Spleen (tissue), 13 donors: ENCODE measurements at places on chromosomes 7 and 10.

GRCh38 chr7:112042631-112043030 is 163.6 kb downstream of the DOCK4 start:
- DNase-seq, result no peak

DNA sequence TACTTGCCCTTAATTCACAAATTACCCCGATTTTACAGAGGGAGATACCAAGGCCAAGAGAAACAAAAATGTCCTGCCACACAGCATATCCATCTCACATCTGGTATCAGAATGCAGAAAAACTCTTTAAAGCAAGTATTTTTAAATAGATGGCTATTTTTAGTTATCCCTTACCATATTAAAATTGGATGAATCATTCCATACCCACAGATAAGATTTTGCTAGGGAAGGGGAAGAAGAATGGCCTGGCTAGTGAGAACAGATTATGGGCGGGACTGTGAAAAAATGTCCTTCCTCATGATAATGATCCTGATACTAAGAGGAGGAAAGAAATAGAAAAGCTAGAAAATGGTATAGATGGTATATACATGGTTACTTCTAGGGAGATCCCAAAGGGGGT is 80.6 kb upstream of the GATAD1 start:
- DNase-seq, result no peak

- no peak for DNase-seq
These were observed 195.9 kb downstream of the HGF start for GRCh38 chr7:81573932-81574331.

DNA sequence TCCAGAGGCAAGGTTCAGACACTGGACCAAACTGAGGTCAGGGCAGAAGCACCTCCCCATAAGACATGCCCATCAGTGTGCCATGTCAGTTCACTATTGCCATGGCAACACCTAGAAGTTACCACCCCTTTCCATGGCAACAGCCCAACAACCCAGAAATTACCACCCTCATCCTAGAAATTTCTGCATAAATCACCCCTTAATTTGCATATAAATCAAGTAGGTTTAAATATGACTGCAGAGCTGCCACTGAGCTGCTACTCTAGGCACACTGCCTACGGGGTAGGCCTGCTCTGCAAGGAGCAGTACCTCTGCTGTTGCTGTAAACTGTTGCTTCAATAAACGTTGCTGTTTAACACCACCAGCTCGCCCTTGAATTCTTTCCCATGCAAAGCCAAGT is 12.7 kb downstream of the STEAP2 start:
- no peak for DNase-seq

DNA sequence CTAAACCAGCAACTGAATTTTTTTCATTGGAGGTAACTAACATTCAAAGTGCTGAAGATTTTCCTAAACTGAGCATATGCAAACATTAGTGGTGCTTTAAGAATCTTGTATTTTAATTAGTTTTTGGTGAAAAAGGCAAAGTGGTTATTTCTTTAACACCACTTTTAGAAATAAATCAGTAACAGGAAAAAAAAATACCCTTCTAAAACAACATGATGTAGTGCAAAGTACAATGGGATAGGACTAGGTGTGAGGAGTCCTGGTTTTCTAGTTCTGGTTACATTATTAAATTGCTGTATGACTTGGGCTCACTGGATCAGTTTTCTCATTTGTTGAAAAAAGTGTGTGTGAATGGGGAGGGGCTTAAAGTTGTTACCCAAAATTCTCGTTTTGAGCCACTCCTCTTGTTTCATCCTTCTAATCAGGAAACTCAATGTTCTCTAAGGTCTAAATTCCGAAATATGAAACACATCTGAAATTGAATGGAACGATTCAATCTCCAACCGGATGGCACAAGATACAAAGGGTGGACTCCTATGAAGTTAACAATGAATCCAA is 1.8 kb downstream of the WASL start:
- DNase-seq, result no peak

GRCh38 chr10:21694631-21695030 is 160.6 kb downstream of the MLLT10 start:
- no peak for DNase-seq

DNA sequence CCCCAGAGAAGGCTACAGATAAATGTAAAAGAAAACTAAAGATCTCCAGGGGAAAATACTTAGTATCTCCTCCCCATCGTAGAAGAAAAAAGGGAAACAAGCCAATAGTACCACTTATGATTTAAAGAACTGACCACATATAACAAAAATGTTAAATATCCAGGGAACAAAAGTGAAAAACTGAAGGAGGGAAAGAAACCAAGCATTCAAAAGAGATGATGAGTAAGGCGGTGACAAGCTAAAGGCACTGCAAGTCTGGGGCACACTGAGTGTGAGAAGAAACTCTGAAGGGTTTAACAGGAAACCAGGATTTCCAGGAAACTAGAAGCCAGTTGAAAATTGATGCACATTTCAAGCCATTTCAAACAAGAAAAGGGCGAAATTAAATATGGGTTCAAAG is 226.3 kb downstream of the AHR start:
- DNase-seq, result no peak

- DNase-seq, result no peak
These were observed 412.7 kb upstream of the SORCS1 start for GRCh38 chr10:107577221-107577620.

- no peak for DNase-seq
These were observed 131.7 kb downstream of the ZMYND11 start for GRCh38 chr10:266974-267425.

DNA sequence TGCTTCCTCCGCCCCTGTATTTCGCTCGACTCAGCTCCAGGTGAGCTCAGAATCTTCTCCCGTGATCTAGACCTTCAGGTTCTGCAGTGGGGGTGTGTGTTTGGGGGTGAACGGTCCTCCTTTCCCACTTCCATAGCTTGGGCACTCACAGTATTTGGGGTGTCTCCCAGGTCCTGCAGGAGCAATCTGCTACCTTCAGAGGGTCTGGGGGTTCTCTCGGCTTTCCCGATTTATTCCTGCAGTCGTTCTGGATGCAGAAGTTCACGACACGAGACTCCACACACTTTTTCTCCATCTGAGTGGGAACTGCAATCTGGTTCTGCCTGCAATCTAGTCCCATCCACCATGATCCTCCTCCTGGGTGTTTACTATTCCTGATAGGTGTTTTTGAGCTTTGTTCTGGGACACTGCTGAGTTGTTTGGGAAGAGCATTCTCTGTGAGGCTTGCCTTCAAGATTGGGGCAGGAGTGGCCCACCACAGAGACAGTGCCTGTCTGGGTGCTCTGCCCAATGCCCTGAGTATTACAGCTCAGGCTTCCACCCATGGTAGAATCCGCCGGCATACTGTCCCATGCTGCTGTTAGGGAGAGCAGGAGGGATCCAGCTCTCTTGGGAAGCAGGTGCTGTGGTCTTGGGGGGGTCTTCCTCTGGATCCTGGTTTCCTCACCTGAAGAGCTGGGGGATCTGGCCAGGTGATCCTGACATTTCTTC is 29.8 kb downstream of the JAKMIP3 start:
- DNase-seq, result no peak
